HS-5 (cell line): ENCODE measurements at places on chromosomes 1 and 21.

DNA sequence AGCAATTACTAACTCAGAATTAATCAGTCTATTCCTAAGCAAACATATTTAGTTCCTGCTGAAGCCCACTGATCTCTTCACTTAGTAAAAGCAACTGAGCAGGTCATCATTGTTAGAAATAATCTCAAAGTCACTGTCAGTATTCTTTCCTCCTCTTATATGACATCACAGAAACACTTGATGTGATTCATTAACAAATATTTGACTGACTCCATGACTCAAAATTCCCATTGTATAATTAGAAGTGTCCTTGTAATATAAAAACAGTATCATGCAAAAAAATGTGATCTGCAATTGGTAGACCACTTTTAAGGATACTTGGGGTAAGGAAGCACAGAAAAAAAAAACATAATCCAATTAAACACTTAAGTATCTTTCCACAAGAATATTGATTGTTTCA lies 194.4 kb downstream of the DPYD start:
- DNase-seq, result no peak

- no peak for DNase-seq
Measured at GRCh38 chr1:41983451-41983850, 64.7 kb upstream of the HIVEP3 start.

DNA sequence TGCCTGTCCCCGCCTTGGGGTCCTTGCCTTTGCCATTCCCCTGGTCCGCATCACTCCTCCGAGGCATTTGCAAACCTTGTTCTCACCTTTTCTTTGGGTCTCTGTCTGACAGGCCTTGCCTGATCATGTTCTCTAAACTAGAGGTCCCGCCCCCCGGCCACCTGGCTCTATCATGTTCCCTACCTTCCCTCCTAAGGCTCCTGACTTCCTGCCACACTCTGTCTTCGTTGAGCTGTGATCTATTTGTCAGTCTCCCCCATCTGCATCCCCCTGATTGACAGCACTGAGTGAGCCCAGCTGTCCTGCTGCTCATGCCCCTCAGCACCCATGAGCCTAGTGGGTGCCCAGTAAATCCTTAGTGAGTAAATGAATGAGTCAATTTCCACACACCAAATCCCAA lies 22.8 kb downstream of the ERG start:
- no peak for DNase-seq

- no peak for DNase-seq
Measured at GRCh38 chr21:45049714-45050344, 24.6 kb upstream of the ADARB1 start.

DNA sequence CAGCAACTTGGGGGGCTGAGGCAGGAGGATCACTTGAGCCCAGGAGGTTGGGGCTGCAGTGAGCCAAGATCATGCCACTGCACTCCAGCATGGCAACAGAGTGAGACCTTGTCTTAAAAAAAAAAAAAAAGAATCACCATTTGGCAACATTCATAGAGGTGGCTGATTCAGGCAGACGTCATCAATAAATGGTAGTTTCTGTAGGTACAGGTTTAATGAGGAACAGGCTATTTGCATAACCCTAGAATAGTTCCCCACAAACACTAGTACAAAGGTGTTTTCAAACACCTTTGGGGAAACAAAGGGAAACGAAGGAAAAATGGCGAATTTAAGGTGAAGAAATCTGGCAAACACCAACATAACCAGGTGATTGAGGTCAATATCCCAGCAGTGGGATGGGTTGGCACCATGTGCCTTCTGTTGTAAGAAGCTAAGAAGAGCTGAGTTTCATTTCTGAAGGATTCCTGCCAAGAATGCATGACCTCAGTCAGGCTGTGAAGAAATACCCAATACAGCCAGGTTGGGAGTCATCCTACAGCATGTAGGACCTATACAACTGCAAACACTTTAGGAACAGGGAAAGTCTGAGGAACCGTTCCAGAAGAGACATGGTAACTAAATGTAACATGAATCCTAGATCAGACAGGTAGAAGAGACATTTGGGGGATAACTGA lies 5.6 kb downstream of the LPAR3 start:
- peak; percentile 84 for DNase-seq

- peak; percentile 88 for DNase-seq
Measured at GRCh38 chr21:35217504-35218060, 168.5 kb upstream of the RUNX1 start.

DNA sequence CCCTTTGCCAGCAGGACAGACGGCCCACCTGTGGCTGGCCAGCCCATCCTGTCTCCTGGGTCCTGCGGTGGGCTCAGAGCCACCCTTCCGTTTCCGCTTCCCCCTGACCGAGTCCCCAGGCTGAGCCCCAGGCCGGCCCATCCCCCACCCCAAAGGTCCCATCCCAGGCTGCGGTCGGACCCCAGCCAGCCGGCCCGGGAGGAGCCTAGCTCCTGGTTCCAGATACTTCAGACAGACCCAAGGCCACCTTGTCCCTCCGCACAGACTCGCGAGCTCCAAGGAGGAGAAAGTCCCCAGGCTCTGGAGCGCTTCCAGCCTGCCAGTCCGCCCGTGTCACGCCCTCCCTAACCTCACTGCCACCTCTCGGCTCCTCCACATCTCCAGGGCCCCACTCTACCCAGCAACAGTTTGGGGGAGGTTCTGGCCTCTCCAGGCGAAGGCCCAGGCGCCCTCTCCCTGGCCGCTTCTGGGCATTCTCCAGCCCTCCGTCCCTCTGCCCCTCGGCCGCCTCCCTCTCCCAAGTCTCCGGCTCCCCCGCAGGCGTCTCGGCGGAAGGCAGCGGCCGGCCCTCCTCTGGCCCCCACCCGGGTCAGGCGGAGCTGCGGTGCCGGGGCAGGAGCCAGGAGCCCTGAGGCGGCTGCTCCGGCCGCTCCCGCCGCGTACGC lies 835 bp downstream of the LRRN2 start:
- DNase-seq, result no peak

DNA sequence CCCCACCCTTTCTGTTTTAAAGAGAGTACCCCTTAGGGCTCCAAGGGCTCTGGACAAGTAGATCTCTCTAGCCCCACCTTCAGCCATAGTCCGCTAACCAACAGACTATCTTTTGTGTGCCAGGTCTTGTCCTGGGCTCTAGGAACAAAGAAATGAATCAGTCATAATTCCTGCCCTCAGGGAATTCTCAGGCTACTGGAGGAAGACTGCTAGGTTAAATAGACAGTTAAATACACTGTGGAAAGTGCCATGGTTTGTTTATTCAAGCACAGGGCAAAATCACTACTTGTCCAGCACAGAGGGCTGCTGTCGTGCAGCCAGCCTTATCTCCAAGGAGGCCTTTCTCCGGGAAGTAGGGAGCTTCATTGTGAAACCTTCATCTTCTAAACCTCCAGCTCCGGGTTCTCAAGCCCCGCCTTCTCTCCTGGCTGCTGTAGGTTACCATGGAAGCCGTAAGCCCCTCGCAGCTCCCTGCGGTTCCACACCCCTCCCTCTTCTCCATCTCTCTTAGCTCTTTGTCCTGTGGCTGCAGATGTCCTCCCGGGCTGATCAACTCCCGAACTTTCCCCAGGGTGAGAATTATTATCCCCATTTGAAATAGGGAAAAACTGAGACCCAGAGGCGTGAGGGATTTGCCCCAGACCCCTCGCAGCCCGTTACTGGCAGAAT lies 29.8 kb downstream of the SHISAL2A start:
- DNase-seq, result no peak

GRCh38 chr1:56390232-56390867 lies 189.0 kb downstream of the PLPP3 start:
- no peak for DNase-seq

DNA sequence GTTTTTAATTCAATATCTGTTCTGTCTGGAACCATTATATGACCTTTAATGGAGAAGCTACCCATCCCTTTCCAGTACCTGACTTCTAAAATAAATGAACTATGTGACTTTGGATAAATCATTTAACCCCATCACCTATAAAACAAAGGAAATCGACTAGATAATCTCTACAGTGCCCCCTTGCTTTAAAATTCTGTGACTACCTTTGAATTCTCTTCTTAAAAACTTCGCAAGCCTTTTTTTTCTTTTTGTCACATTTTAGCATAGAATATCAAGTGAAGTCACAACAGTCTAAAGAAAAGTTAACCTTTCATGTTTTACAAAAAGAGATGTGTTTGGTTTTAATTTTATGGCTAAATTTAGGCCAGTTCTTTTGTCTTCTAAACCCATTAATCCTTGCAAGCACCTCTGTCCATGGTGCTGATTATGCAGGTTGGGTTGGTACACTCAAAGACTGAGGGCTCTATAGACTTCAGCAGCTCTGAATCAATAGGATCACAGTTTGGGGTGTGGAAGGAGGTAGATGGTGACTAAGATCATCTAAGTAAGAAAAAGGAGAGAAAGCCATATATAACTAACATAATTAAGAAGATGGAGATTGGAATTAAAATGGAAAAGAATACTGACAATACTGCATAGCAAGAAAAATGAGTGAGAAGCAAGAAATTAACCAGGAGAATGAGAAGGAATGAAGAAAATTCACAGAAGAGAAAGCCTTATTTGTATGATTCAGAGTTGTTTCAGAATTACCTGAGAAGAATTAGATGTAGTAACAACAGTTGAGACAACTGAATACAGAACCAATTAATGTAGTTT lies 59.2 kb downstream of the TBX15 start:
- DNase-seq, result no peak
